ENCODE measurements at places on chromosomes 16 and 17.

GRCh38 chr16:14641926-14642325 is 9.2 kb downstream of the BFAR start:
- DNase-seq = no peak

- no peak for DNase-seq
Observed at GRCh38 chr16:87608400-87608985, 6.2 kb downstream of the JPH3 start.

DNA sequence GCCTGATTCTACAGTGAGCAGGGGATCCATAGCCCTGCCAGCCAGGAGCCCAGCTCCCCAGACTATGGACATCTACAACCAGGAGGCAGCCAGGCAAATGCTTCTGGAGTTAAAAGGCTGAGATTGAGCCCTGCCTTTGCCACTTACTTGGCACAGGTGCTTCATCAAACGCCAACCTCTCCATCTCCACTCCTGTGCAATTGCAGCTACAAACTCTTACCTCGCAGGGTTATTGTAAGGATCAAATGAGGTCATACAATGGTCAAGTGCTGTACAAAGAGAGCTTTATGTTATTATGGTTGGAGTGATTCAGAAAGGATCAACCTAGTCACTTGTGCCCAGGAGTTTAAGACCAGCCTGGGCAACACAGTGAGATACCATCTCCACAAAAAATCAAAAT is 9.8 kb upstream of the MYO18A start:
- DNase-seq = no peak

GRCh38 chr16:25478476-25478875 is 213.3 kb upstream of the HS3ST4 start:
- DNase-seq = no peak

DNA sequence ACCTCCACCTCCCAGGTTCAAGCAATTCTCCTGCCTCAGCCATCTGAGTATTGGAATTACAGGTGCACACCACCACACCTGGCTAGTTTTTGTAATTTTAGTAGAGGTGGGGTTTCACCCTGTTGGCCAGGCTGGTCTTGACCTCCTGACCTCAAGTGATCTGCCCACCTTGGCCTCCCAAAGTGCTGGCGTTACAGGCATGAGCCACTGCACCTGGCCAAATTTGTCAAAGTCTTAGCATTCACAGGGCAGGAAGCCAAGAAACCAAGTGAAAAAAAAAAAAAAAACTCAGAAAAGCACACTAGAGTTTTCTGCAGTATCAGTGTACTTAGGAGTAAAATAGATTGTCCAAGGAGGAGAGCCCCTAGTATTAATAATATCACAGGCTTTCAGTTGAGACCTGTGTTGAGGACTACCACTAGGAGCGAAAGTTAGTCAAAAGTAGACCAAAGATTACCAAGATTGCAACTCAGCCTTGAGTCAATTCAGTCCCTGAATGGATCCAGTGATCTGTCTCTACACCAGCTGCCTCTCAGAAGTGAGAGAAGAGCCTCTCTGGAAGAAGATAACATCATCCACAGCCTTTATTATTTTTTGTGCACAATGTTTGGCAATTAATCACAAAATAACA is 159.7 kb downstream of the CEP112 start:
- no peak for DNase-seq

GRCh38 chr17:44970136-44970741 is 2.1 kb upstream of the C1QL1 start:
- DNase-seq = peak; percentile 28

- DNase-seq = no peak
Observed at GRCh38 chr16:27485811-27486210, 63.9 kb downstream of the GTF3C1 start.

DNA sequence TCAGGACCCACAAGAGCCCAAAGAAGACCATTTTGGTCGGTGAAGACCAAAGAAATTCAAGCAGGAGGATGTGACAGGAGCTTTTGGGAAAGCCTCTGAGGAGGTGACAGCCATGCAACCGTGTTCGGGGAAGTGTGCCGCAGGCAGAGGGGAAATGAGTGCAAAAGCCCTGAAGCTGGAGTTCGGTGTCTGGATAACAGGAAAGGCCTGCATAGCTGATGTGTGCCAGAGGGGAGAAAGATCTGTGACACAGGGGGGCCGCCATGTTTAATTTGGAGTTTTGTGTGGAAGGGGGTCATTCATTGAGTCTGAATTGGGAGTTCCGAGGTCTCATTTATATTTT is 870 bp upstream of the ZC3H7A start:
- no peak for DNase-seq

- DNase-seq = no peak
Observed at GRCh38 chr17:28977659-28978355, 26.5 kb upstream of the PHF12 start.

DNA sequence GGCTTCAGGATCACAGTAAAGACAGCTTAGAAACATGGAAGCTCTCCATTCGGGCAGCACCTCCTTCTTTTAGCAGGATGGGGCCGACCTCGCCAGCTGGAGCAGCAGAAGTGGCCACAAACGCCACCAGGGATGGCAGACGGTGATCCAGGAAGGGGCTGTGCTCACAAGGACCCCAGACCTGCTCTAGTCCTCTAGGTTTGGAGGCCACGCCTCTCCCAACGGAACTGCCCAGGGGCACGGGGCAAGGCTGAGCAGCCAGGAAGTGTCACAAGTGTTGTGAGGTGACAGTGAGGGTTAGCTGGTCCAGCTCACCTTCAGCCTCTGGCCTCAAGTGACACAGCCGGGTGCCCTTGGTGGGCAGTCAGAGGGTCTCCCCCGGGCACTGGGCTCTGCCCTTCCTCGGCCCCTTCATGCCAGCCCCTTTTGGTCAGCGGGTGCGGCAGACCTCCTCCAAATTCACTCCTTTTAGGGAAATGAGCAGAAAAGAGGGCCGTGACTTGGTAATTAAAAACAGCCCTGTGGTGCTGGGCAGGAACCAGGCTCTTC is 20.4 kb downstream of the CEP295NL start:
- DNase-seq = no peak

DNA sequence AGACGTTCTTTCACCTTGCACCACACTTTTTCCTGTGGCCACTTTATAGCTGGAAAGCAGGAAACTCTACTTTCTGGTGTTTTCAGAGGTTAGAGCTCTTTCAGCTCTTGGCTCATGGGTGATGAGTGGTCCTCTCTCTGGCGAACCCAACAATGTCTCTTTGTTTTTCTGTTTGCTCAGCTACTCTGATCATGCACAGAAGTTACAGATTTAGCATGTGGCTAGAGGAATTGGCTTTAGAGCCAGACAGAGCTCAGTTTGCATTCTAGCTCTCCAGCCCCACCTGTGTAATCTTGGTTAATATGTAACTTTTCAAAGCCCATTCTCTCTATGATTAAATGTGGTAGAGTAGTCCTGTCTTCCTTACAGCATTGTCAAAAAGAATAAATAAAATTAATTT is 225.2 kb downstream of the HAPSTR1 start:
- DNase-seq = no peak

DNA sequence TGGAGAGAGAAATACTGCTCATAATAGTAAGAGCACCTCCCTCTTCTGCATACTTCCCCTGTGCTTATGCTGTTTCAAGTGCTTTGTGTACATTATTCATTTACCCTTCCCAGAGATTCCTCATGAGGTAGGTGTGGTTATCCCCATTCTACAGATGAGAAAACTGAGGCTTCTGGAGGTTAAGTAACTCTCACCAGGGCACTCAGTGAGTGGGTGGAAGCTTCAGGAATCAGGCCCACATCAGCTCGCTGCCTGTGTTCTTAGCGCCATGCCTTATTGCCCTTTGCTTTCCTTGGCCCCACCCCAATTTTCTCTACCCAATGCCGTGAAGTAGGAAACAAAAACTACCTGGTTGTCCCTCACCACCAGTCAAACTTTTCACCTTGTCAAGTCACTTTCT is 18.1 kb upstream of the ITGB3 start:
- no peak for DNase-seq

DNA sequence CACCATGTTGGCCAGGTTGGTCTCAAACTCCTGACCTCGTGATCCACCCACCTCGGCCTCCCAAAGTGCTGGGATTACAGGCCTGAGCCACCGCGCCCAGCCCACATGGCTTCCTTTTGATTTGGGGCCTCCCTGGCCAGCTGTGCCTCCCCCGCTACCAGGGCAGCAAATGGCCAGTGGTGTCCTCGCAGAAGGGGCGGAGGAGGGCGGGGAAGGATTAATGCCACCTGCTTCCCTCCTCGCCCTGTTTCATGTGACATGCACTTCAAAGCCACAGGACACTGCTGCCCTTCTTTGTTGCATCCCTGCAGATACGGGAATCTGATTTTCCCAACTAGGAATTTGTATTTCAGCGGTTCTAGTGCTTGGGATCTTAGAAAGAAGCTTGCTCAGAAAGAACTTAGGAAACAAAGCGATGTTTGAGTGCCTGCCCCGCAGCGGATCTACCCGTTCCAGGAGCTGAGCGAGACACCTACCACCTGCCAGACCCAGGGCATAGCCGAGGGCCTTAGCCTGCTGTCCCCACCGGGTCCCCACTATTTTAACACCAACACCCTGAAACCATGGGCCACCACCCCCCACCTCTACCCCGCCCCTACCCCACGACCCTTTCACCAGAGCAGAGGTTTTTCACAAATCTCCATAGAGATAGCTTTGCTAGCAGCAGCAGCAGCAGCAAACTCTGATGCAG is 37.7 kb upstream of the CCDC182 start:
- DNase-seq = no peak

- no peak for DNase-seq
Observed at GRCh38 chr16:83917152-83918120, 18.5 kb downstream of the MLYCD start.

- DNase-seq = no peak
Observed at GRCh38 chr16:76444832-76445231, 167.6 kb downstream of the CNTNAP4 start.

GRCh38 chr16:50040018-50040417 is 15.0 kb downstream of the CNEP1R1 start:
- DNase-seq = no peak

DNA sequence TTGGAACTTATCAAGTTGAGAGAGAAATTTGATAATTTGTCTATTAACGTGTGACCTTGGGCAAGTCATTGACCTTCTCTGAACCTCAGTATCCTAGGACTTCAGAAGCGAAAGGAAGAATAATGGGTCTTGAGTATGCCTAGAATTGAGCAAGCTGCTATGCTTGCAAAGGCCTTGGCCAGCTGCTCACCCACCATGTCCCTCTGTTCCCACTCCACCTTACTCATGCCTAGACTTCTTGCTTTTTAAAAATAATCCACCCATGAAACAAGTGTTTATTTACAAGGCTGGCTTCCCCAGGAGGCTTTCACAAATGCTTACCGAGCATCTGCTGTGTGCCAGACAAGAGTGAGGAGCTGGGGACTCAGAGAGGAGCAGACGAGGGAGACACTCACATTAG is 590.6 kb downstream of the MAF start:
- DNase-seq = no peak
